ENCODE measurements at places on chromosomes 4 and X.

- DNase-seq, result no peak
Observed at GRCh38 chr4:141926406-141926805, 290.0 kb downstream of the IL15 start.

DNA sequence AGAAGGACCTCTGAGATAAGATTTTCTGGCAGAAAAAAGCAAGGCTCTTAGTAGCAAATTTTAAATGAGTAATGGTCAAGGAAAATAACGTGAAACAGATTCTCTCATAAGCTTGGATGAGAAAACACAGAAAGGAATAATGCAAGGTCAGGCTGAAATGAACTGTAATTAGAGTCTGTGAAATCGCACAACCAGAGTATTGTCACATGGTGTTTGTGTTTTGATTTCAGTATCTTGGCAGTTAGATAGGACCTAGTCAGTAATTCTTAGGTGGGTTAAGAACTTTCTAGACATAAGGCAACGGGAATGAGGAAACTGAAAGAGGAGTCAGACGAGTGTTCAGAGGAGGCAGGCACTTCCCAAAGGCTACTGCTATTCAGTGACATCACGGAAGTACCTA lies 34.6 kb downstream of the LIMCH1 start:
- DNase-seq, result no peak

GRCh38 chr4:58602731-58603359 lies 1492.7 kb upstream of the IGFBP7 start:
- DNase-seq, result no peak

GRCh38 chr4:94251094-94251493 lies 43.4 kb downstream of the SMARCAD1 start:
- no peak for DNase-seq

DNA sequence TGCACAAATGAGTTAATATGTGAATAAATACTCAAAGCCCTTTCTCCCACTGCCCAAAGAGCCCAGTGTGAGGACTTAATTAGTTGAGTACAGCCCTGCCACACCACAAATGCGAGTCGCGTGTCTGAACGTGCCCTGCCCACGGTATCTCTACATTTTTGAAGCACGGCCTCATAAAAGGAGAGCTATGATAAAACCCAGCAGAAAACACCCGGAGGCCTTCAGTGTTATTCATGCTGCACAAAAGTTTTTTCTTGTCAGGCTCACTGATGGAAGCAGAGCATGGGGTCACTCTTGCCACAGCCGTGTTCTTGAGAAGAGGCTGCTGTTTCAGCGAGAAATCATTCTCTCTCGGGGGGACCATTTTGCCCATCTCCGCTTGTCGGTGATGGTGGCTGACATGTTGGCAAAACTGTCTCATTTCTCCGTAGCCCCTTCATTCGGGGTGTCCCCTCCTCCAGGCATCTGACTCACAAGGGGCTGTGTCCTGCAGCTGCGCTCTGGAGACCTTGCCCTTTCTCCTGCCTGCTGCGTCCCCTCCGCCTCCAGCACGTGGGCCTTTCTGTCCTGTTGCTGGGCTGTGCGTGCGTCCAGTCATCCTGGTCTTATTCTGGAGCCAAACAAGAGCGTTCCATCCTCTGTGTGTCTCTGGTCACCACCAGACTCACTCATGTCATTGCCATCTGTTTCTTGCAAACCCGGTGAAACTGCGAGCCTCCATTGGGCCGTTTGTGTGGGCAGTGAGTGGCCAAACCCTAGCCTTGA lies 88.8 kb downstream of the SORCS2 start:
- DNase-seq, result no peak

- no peak for DNase-seq
Observed at GRCh38 chr4:39905656-39906055, 72.1 kb downstream of the PDS5A start.

GRCh38 chr4:886244-886643 lies 45.9 kb downstream of the GAK start:
- DNase-seq, result no peak

DNA sequence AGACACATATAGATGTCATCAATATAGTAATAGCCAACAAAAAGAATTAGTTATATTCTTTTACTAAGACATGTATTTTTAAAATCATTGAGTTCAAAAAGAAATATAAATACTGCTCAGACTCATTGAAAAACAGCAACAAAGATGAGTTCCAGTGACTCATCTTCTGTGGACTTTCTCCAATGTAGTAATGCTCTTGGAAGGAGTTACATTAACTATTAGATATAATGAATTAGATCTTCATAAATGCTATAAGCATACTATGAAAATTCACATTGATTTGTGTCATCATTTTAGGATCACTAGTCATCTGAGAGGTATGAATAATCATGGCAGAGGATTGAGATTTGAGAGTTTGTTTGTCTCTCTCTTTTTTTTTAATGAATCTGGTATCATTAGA lies 547.8 kb upstream of the PCDH7 start:
- DNase-seq, result no peak

- no peak for DNase-seq
Observed at GRCh38 chr4:111921714-111922113, 223.5 kb upstream of the FAM241A start.

GRCh38 chr4:151163855-151164254 lies 64.4 kb downstream of the RPS3A start:
- no peak for DNase-seq

- DNase-seq, result no peak
Observed at GRCh38 chrX:115713460-115713859, 152.5 kb downstream of the PLS3 start.

DNA sequence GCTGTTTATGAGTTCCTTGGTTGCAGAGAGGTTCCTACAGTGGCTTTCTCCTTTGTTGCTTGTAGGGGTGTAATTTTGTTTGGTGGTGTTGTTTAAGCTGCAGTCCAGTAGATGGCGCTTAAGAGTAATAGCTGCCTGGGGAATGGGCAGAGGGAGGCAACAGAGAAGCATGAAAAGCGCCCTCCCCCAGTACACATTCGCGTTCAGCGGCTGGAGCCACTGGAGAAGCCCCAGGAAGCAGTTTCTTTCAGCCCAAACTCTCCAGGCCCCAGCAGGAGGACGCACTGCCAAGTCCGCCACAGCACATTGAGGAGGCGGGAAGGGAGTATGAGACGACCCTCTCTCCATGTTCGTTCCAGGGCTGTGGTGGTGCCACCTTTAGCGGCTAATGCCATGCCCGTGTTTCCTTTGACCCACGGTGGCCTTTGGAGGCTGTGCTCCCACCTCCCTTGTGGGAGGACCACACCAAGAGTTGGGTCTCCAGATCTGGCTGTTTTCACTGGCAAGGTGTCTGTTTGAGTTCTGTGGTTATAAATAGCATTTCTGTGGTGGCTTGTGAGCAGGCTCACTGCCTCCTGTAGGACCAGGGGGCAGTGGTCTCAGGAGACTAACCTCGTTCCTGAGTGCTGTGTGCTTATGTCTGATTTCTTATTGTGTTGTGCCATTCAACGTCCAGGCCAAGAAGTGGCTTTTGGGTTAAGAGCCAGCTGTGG lies 252.3 kb downstream of the ARHGAP10 start:
- no peak for DNase-seq

- DNase-seq, result no peak
Observed at GRCh38 chr4:8281519-8282133, 12.1 kb downstream of the HTRA3 start.

DNA sequence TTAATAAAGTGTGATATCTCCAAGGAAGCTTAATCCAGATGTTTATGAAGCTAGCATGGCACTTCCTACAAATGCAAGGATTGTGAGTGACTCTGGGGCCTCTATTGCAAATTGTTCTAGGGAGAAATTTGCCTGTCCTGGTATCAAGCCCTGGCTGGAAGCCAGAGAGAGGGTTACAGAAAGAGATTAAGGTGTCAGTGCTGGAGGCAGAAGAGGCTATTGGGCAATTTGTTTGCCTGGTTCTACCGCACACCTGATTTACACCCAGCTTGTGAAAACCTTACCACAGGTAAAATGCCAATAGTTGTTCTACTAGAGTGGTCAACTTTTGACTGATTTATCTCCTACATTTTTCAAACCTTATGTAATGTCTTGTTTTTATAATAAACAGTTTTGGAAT lies 186.7 kb upstream of the FAT1 start:
- DNase-seq, result no peak

DNA sequence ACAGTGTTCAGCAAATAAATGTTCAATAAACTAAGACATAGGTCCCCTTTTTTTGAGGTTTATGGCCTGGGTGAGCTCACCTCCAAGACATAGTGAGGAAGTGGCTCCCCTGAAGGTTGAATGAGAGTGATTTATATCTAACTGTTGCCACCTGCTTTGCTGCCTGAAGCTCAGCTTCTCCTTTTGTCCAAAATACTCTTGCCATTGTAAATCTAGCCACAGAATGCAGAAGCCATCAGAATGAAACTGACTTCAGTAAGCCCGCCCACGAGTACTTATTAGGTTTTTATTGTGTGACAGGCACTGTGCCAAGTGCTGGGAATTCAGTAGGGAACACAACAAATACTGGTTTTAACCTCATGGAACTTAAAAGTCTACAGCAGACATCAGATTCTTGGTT lies 18.0 kb downstream of the SPINK2 start:
- peak; percentile 58 for DNase-seq

GRCh38 chr4:55169352-55169961 lies 44.1 kb upstream of the KDR start:
- peak; percentile 21 for DNase-seq

- no peak for DNase-seq
Observed at GRCh38 chr4:82688091-82688795, 110.4 kb downstream of the SCD5 start.

- no peak for DNase-seq
Observed at GRCh38 chrX:67734111-67734753, 190.4 kb downstream of the AR start.

DNA sequence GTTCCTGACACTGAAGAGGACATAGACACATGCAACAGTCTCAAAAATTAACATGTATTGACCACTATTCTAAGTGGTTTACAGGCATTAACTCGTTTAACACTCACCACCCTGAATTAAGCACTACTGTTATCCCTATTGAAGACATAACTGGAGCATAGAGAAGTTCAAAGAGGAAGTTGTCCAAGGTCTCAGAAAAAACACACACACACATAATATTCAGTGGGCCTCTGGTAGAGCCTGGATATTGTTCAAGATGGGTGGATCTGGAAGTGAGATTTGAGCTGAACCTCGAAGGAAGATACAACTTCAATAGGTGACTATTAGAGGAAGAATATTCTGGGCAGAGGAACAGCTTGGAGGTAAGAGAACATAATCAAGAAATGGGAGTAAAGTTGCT lies 334.9 kb downstream of the HNRNPD start:
- DNase-seq, result no peak

GRCh38 chrX:39857780-39858179 lies 240.0 kb downstream of the BCOR start:
- DNase-seq, result no peak

DNA sequence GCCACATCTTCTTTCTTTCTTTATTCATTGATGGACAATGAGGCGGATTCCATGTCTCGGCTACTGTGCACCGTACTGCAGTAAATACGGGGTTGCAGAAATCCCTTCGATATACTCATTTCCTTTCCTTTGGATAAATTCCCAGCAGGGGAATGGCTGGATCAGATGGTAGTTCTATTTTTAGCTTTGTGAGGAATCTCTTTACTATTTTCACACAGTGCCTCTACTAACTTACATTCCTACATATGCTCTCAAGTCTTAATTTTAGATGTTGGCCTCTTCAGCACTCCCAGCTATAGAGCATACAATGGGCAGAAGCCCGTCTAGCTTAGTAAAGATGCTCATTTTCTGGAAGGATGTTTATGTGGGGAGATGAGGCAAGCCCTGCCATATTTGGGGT lies 317.4 kb downstream of the ASMT start:
- DNase-seq, result no peak

GRCh38 chr4:129545599-129546278 lies 449.8 kb downstream of the C4orf33 start:
- DNase-seq, result peak; percentile 15

DNA sequence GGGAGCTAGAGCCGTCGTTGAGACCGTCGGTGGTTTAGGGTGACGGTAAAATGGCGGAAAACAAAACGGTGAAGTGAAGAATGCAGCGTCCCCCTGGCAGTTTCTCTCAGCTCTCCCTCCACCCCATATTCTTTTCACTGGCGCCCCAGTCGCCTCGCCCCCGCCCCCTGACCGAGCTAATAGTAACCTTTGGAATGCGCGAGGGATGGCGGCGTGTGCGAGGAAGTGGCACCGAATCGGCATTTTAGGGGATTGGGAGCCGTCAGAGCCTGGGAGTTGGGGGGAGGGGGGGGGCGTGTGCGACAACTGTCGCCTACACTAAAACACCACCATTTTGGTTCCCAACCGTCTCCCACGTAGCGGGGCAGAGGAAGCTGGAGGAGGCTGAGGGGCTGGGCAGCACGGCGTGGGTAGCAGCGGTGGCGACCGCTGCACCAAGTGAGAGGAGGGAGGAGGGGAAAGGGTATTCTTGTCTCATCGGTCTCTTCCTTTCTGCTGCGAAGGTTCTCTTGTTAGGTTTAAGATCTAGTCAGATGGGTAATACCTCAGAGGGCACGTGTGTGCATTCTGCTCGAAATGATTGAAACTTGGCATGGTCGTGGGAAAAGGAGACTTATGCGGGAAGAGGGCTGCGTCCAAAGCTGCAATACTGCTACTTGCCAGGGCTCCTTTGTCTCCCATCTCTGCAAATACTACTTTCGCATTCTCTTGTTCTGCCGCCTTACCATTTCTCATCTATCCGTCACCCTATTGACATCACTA lies 840 bp downstream of the ZNF711 start:
- peak; percentile 76 for DNase-seq

DNA sequence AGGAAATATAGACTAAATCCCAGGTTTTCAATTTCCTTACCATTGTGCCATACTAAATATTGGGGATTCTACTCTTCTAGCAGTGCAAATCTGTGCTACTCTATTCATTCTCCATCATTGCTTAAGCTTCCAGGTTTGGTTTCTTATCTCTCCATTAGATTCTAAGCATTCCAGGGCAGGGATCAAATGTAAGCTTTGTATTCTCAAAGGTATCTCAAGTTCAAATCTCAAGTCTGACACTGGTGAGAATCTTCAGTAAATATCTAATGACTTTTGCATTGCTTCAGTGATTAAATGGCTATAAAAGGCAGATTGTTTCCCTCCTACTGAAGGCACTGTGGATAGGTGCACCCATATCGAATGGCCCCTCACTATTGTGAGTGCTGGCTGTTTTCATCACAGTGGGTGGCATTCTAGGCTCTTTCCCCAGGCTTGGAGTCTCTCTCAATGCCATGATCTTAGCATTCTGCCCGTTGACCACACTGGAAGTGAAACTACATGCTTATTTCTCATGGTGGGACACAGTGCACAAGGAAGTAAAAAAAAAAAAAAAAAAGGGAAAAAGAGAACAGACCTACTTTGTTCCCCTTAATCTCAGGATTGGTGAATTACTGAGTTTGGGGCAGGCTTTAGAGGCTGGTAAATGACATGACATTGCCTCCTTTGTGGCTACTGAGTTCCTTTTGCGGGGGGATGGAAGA lies 28.7 kb downstream of the FAM9C start:
- DNase-seq, result no peak

GRCh38 chrX:23832721-23833120 lies 49.7 kb downstream of the SAT1 start:
- DNase-seq, result no peak

DNA sequence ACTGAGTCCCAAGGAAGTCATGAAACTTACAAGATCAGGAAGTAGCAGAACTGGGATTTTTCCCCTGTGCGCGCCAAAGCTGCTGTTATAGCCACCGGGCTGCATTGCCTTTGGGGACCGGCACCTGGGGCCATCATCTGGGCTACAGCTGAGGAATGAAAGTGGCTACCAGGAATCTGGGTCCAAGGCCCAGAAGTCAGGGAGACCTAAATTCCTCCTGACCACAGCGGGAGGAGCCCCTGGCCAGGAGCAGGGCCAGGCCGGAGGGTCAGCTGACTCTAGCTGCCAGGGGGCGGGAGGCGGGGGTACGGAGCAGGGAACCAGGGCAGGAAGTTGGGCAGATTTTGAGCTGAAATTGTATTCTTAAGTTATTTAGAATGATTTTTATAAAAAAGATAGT lies 242.4 kb downstream of the EVC2 start:
- DNase-seq, result no peak

- no peak for DNase-seq
Observed at GRCh38 chr4:87209696-87210095, 10.7 kb downstream of the KLHL8 start.
